Heart right ventricle (tissue), 16 donors: ENCODE measurements at places on chromosomes 11 and 22. TPM values are rescaled to one million over a fixed set of nuclear protein-coding genes. Genes with fewer than 3 reads are reported as not detected.

DNA sequence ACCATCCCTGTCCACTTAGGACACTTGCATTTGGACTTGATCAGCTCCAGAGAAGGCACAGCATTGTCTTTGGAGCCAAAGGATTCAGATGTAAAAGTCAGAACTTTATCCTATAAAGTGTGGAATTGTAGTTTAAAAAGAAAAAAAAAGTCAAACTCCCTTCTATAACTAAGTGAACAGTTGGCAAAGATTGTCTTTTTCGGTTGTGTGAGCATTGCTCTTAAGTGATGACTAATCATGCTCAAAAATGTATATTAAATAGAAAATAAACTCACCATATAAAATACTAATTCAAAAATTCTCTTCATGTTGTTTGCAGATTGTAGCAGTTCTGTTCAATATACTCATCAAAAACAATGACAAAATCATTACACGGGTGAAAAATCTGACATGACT, 93.8 kb downstream of the ETS1 start:
- DNase-seq = no peak

GRCh38 chr22:32696089-32696488, 105.4 kb upstream of the TIMP3 start:
- no peak for DNase-seq

- DNase-seq = no peak
Measured at GRCh38 chr11:68773521-68774193, 22.3 kb upstream of the TESMIN start.

DNA sequence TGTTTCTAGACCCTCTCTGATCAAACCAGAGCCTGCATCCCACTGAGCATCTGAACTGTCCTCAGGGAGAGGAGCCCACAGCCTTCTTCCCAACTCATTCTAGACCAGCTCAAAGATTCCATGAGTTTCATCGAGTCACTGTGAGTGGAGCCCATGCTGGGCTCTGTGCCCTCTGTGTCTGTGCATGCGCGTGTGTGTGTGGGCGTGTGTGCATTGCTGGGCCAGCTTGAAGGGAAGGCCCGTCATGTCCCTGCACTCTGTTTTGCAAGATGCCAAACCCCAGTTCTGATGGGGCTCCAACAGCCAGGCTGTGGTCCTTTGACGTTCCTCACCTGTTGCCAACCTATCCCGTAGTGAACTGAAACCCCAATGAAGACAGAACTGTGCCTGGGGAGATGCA, 7.1 kb downstream of the MPEG1 start:
- no peak for DNase-seq

GRCh38 chr22:22728382-22728781, 84.0 kb downstream of the GGTLC2 start:
- DNase-seq = no peak

GRCh38 chr22:20248461-20248978, 19.6 kb downstream of the RTN4R start:
- no peak for DNase-seq

- DNase-seq = no peak
Measured at GRCh38 chr22:31133911-31134310, 6.4 kb downstream of the PLA2G3 start.

DNA sequence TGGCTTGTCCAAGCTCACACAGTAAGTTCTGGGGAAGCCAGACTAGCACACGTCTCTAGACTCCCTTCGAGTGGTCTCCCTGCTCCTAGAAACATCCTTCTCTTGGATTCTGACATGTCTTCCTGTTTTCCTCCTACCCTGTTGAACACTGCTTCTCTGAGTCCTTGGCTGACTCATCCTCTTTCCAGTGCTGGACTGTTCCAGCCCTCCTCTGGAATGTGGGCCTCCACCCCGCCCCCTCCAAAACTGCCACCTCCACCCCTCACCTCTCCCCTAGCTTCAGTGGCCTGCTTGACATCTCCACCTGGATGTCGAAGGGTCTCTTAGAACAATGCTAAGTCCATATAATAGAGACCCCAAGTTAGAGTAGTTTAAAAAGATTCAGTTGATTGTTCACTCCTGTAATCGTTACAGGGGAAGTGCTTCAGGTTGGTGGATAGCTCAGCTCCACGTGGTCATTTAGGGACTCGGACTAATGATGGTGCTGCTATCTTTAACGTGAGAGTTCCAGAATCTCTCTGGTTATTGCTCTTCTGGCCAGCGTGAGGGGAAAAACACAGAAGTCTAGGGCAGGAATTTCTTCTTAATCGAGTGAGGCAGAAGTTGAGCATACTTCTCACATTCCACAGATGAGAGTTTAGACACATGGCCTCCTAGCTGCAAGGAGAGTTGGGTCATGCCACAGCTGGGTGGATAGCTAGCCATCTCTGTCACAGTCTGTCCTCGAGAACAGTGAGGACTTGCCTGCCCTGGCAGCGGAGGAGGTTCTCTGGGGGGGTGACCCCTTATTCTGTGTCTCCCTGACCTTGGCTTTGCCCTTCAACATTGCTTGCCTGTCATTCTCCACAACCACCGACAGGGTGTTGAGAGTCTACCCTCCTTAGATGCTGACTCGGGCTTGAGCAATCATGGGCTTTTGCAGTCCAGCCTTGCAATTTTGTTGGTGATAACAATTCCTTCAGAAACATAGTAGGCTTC, 4.7 kb upstream of the C11orf96 start:
- no peak for DNase-seq

The OR52A1 gene
- polyA plus RNA-seq = not detected

The OR2AG2 gene
- not detected for polyA plus RNA-seq

The MMP7 gene
- polyA plus RNA-seq = not detected

The SLC22A8 gene
- not detected for polyA plus RNA-seq

The TRIM6 gene
- 0.52 TPM for polyA plus RNA-seq
